ENCODE measurements at places on chromosomes 7 and 10.

DNA sequence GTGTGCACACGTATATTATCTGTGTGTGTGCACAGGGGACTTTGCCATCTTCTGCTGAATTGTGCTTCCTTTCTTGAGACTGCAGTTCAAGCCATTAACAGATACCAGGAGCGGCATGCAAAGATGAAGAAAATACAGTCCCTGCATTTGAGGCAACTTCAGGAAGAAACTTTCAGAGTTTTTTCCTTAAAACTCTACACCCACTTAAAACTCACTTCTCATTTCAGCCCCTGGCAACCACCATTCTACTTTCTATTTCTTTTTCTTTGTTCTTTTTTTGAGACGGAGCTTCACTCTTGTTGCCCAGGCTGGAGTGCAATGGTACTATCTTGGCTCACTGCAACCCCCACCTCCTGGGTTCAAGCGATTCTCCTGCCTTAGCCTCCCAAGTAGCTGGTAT is 448.9 kb upstream of the ZMIZ1 start:
- DNase-seq = no peak

GRCh38 chr10:12195281-12195602 is 449 bp downstream of the NUDT5 start:
- no peak for DNase-seq

GRCh38 chr10:15710455-15710854 is 9.3 kb downstream of the ITGA8 start:
- DNase-seq = no peak

DNA sequence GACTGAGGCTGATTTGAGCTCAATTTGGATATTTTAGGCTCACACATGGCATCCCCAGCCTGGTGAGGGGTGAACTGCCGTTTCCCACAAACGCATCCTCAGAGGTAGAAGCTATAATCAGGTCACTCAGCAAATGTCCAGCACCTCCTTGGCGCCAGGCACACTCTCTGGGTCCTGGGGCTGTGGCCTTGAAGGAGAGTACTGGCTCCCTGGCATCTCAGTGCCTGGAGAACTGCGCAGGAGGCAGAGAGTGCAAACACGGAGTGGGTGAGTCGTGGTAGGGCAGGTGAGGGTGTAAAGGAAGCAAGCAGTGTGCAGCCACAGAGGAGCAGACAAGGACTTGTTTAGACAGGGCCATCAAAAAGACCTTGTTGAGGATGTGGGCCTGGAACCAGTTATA is 224.0 kb upstream of the ZNF32 start:
- DNase-seq = no peak

GRCh38 chr10:381346-381745 is 246.1 kb downstream of the ZMYND11 start:
- DNase-seq = no peak

- DNase-seq = no peak
These were observed 106.2 kb downstream of the PLXDC2 start for GRCh38 chr10:19922236-19922963.

DNA sequence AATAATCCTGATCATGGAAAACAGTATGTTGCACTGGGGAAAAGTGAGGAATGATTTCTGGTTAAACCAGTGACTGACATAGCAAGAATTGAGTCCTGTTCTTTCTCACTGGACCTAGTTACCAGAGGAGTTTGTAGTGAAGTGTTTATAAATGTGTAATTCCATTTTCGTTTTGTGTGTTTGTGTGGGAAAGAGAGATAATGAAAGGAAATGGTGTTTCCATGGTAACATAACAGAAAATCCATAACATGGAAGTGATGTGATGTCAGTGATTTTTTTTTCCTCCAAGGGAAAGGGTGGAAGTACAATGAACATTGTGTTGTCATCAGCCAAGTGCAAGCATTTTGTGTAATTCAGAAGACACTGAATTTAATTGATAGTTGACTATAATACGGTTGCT is 283.9 kb downstream of the PLXDC2 start:
- DNase-seq = no peak

DNA sequence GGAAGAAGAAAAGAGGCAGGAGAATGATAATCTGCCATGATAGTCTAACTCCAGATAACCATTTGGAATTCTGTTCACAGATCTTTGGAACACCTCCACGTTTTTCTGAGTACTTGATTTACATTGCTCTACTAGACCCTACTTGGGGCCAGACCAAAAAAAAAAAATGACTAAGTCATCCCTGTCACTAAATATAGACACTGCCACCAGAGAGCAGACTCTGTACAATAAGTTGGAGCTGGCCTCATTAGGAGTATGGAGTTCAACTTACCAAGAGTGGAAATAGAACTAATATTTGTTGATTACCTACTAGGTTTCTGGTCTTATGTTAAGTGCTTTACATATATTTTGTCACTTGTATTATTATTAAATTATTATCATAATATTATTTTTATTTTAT is 80.9 kb upstream of the ZNF800 start:
- DNase-seq = no peak

DNA sequence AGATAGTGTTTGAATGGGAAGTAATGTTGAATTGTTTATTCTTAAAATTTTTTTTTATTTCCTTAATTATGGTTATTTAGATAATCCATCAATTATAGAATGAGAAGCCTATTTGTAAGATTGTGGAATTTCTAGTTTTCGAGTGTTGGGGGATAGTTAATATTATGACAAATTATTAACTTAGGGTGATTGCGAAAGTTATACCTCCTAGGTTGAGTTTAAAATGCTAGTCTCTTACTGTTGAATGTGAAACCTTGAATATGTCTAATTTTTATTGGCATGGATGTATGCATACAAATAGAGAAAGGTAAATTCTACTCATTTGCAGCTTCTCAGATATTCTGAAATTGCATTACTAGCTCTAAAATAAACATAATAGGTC is 43.2 kb downstream of the BICC1 start:
- no peak for DNase-seq

DNA sequence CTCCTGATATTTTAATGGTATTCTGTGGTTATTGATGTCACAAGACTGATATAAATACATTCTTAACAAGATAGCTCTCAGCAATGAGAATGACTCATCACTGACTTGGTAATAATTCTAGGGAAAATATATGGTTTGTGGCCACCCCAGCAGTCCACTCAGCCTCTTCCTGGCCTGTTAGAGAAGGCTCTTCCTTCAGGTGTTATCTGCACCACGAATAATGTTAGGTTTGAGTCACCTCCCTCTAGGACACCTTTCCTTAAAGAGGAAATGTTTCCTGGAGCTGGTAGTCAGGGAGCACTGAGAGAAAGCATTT is 163.3 kb downstream of the SVIL start:
- DNase-seq = no peak

DNA sequence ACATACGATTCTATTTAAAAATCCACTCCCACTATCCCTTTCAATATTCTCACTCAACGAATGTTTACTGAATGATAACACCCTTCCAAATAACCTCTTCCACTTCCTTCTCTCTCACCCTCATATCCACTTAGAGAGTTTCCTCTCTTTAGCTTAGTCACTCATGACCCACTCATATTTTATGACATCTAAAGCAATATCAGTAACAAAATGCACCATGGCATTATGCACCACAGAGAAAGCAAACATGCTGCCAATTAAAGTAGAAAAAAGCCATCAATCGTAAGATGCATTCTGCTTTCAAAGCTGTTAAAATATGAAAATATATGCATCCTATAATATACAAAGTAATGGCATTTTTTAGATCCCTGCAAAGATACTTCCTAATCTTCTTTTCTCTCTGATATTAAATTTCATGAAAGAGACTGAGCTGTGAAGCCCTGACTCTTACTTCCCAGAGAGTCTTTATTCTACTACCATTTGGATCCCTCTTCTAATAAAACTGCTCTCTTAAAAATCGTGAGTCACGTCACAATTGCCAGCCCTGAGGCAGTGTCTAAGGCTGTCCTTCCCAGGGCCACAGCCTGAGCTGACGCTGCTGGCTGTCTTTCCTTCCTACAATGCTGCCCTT is 283.0 kb upstream of the KLF6 start:
- DNase-seq = no peak

DNA sequence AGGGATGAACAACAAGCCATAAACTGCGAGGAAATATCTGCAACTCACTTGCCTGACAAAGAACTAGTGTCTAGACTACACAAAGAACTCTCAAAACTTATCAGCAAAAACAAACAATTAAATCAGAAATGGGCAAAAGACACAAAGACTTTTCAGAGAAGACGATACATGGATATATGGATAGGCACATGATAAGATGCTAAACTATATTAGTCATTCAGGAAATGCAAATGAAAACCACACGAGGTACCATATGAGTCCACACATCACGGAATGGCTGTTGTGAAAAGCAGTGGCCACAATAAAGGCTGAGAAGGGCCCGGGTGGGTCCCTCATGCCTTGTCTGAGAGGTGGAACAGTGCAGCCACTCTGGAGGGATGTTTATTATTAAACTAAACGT is 267.8 kb downstream of the WDR37 start:
- DNase-seq = no peak

DNA sequence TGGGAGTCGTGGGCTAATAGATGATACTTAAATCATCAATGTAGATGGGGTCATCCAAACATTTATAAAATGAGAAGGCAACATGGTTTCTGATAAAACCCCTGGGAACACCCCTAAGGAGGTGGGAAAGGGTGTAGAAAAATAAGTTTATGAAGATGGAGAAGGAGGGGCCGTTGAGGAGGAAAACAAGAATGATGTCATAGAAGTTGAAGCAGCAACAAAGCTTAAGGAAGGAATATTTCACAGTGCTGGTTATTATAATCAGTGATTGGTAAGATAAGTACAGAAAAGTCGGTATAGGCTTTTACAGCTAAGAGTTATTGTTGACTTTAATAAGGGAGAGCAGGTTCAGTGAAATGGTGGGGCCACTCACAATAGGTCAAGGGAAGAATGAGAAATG is 9.0 kb upstream of the HIBADH start:
- no peak for DNase-seq

GRCh38 chr7:101094376-101094775 is 9.1 kb downstream of the TRIM56 start:
- DNase-seq = no peak

- no peak for DNase-seq
These were observed 60.3 kb downstream of the SLC16A12 start for GRCh38 chr10:89475125-89475524.

DNA sequence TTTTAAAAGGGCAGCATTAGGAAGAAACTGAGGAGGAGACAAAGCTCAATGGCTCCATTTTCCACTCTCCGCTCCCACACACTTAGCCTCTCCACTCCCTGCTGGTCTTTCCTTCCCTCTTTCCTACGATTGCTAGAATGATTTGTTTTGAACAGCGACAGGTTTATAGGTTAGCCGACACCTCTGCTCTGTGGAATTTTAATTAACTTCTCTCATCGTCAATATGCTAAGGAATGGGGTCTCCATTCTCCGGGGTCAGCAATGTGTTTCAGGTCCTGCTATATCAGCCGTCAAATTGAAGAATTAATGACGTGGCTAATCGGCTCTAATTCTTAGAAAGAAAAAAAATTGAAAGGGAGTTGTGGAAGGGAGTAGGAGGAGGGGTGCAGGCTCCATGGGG is 28.9 kb downstream of the FBXW4 start:
- no peak for DNase-seq

DNA sequence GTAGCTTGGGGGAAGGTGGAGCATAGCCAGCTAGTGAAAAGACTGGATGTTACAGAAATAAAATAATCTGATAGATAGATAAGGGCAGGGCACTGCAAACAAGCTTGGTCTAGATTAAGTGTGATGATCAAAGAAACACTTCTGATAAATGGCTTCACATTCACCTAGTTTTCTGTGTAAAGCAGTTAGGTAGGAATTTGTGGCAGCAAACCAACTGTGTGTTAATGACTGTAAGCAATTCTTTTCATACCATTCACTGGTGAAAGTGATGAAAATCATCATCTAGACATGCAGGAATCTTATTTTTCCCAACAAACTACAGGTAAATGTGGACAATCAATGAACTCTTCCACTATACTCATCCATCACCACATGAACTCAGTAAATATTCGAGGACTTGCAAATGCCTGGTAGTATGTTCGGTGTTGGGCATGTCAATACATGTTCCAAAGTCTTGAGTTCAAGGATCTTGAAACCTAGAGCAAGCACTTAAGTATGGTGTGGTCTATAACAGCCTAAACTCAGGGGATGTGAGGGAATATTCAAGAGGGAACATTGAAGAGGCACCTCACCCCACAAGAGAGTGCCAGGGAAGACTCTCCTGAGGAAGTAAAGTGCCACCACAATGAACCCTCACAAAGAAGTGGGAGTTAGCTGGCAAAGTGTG is 20.5 kb downstream of the PON3 start:
- no peak for DNase-seq

GRCh38 chr7:25262586-25262985 is 34.3 kb upstream of the NPVF start:
- DNase-seq = no peak

- DNase-seq = no peak
These were observed 57.9 kb downstream of the MTPN start for GRCh38 chr7:135919071-135919841.

DNA sequence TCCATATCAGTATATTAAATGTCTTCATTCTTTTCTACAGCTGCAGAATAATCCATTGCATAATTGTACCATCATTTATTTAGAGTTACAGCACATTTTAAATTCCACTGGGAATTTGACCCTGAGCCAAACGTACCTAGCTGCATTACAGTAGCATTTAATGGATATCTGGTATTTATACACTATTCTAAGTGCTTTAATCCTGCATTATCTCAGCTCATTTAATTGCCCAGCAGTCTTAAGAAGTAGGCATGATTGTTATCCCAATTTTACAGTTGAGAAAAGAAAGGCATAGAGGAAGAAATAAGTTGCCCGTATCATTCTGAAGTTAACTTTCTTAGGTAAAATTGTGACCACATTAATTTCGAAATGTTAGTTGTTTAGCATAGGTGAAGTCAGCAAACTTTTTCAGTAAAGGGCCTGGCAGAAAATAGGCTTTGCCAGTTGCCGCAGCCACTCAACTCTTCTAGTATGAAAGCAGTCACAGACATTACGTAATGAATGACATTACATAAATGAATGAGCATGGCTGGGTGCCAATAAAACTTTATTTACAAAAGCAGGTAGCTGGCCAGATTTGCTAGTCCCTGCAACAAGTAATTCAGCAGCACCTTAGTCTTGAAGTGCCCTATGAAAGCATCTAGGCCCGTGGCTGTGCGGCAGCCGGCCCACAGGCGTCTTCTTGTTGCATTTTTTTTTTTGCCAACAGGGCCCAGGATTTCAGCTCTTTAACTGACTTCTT is 30.0 kb downstream of the GUSB start:
- no peak for DNase-seq
